ENCODE measurements at places on chromosomes 11 and 22. TPM values are rescaled to one million over a fixed set of nuclear protein-coding genes. Genes with fewer than 3 reads are reported as not detected.

IL18 gene
- total RNA-seq = 0.37 TPM

SLN gene
- total RNA-seq = not detected

UPK3A gene
- total RNA-seq = not detected

MS4A6E gene
- total RNA-seq = not detected

ZDHHC13 gene
- total RNA-seq = 5.0 TPM

TMEM45B gene
- total RNA-seq = not detected

POU2AF3 gene
- not detected for total RNA-seq

TSPAN32 gene
- total RNA-seq = not detected

TYR gene
- not detected for total RNA-seq

CCDC87 gene
- total RNA-seq = 0.44 TPM

FADS2 gene
- 42.7 TPM for total RNA-seq

IMMP1L gene
- total RNA-seq = 2.1 TPM

LRRC74B gene
- not detected for total RNA-seq

IFITM1 gene
- 393 TPM for total RNA-seq

TNNT3 gene
- total RNA-seq = 2.9 TPM

GGTLC2 gene
- total RNA-seq = not detected

PRAME gene
- 0.34 TPM for total RNA-seq

ATG13 gene
- 101 TPM for total RNA-seq

NNMT gene
- 895 TPM for total RNA-seq

SLC22A12 gene
- not detected for total RNA-seq

THY1 gene
- total RNA-seq = 93.5 TPM

FAM111B gene
- 0.31 TPM for total RNA-seq

MFRP gene
- 0.12 TPM for total RNA-seq

CELSR1 gene
- 0.64 TPM for total RNA-seq

WBP2NL gene
- total RNA-seq = 0.39 TPM

ZNF70 gene
- 5.3 TPM for total RNA-seq

YPEL1 gene
- total RNA-seq = 0.39 TPM

FGF3 gene
- total RNA-seq = not detected

LARGE1 gene
- 13.8 TPM for total RNA-seq

SERHL2 gene
- total RNA-seq = 3.6 TPM

GNB1L gene
- 11.9 TPM for total RNA-seq

TIMP3 gene
- total RNA-seq = 121 TPM

VPREB1 gene
- total RNA-seq = not detected

OR52E1 gene
- not detected for total RNA-seq
